ENCODE measurements at places on chromosomes 16 and 17.
A peak's percentile ranks its signal among the peaks of the same experiment; 100 is the strongest.

- DNase-seq, result no peak
Observed at GRCh38 chr16:67098599-67098998, 11.1 kb upstream of the PHAF1 start.

DNA sequence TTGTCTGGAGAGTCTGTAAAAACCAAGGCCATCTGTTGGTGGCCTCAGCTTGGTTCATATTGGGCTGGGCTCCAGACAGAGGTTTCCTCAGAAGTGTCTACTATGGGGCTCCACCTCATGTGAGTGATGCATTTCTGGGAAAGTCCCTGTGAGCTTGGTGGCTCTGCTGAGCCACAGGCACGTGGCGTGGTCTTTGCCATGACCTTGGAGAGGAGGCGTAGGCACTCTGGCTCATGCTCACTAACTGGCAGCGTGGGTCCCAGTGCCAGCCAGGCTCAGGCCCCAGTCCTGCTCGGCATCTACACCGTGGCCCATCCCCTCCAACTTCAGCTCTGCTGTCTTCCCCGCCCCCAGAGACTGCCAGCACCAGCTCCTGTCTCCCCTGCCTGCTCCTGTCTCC, 10.7 kb upstream of the SMTNL2 start:
- peak; percentile 12 for DNase-seq

DNA sequence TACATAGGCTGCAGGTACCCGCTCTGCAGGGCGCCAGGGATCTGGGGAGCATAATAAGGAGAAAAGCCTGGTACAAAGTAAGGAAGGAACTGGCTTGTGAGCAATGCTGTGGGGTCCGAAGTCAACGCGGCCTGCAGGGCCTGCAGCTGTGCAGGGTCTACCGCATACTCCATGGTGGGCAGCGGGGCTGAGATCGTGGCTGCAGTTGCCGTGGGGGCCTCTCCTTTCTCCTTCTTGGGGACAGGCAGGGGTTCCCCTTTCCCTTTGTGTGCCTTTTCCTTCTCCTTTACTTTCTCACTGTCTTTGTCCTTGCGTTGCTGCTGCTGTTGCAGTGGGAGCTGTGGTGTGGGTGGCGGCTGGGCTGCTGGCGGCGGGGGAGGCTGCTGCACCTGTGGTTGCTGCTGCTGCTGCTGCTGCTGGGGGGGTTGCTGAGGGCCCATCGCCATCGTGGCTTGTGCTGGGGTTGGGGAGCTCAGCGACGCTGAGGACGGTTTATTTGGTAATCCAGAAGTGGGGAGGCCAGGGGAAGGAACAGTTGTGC, 259.6 kb downstream of the ZFHX3 start:
- DNase-seq, result no peak

DNA sequence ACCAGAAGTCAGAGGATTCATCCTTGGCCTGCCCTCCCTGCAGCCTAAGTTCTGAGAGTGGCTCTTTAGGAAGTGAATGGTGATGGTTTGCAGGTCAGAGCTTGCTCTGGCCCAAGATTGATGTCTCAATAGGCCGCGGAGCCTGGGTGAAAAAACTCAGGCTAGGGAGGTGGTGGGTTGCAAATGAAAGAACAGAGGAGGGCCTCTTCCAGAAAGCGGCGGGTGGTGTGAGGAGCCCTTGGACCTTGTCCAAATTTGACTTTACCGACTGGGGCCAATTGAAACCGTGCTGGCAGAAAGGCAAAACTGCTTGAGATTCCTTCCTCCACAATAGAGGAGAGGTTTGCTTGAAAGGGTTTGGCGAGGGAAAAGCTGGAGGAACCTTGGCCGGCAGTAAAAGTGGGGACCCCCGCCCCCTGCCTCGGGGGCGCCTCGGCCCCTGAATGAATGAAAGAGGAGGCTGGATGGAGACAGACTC, 331.3 kb downstream of the SEC14L1 start:
- DNase-seq, result no peak

- no peak for DNase-seq
Observed at GRCh38 chr16:69057400-69058378, 47.8 kb upstream of the HAS3 start.

- no peak for DNase-seq
Observed at GRCh38 chr17:21573961-21574610, 118.2 kb upstream of the KCNJ18 start.

DNA sequence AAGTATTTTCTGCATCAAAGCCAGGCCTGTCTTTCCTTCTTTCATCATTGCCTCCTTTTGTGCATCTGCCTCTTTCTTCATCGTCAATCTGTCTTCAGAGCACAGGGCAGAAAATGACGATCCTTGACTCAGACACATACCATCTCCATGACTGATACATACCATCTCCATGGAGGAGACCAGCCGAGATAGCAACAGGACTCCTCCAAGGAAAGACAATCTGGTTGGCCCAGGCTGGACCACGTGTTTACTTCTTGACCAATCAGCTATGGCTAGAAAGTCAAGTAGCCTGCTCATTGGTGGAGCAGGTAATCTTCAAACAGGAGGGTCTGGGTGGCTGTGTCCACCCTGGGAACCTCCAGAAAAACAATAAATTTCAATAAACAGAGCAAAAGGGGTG, 164.6 kb downstream of the CPPED1 start:
- no peak for DNase-seq

- no peak for DNase-seq
Observed at GRCh38 chr16:87705771-87706277, 60.0 kb downstream of the KLHDC4 start.

- DNase-seq, result no peak
Observed at GRCh38 chr16:74165566-74166080, 131.0 kb upstream of the PSMD7 start.

DNA sequence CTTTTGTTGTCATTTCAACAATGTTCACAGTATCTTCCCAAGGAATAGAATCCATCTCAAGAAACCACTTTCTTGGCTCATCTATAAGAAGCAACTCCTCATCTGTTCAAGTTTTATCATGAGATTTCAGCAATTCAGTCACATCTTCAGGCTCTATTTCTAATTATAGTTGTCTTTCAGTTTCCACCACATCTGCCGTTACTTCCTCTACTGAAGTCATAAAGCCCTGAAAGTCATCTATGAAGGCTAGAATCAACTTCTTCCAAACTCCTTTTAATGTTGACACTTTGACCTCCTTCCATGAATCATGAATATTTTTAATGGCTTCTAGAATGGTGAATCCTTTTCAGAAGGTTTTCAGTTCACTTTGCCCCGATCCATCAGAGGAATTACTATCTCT, 102.1 kb downstream of the CDH13 start:
- no peak for DNase-seq

- DNase-seq, result no peak
Observed at GRCh38 chr17:36592716-36593321, 1.1 kb downstream of the DHRS11 start.

- no peak for DNase-seq
Observed at GRCh38 chr17:4982305-4982704, 5.2 kb downstream of the CAMTA2 start.

DNA sequence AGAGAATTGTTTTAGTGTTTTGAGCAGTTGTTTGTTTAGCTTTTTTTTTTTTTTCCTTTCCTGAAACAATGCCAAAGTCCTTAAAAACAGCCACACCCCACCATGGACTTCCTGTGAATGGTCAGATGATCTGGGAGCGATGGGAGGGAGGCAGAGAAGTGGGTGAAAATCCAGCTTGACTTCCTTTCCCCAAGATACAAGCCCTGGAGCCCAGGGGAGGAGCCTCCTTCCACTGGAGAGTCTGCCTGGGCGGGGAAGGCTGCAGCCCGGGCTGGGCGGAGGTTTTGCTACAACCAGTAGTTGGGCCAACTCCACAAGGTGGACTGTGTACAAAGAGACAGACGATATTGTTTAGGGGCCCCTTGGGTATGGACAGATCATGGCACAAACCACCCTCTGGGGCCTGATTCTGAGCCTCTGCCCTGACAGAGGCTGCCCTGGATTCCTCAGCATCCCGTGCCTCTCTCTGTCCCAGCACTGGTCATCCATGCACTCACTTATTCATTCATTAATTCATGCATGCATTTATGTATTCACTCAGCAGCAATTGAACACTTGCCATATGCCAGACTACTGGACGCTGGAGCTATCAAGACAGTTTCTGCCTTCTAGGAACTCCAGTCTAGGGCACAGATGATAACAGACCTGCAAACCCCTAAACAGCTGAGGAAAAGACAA, 29.8 kb downstream of the WSB1 start:
- DNase-seq, result no peak

DNA sequence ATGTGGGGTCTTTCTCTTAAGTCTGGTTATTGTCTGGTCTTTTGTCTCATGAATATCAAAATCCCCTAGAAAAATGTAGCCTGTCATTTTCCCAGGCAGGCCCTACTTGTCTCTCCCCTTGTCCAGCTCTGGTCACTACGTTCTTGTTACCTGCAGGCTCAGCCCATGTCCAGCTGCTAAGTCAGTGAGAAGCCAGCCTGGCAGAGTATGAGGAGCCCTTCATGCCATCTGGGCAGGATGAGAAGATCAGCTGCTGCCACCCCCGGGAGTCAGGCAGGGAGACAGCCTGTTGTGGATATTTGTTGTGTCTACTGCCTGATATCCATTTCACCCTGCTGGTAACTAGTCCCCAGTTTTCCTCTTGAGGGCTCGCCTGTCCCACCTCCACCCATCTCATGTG, 88.9 kb downstream of the ASIC2 start:
- no peak for DNase-seq

- peak; percentile 3 for DNase-seq
Observed at GRCh38 chr16:79099716-79100115, 500.8 kb downstream of the MAF start.

DNA sequence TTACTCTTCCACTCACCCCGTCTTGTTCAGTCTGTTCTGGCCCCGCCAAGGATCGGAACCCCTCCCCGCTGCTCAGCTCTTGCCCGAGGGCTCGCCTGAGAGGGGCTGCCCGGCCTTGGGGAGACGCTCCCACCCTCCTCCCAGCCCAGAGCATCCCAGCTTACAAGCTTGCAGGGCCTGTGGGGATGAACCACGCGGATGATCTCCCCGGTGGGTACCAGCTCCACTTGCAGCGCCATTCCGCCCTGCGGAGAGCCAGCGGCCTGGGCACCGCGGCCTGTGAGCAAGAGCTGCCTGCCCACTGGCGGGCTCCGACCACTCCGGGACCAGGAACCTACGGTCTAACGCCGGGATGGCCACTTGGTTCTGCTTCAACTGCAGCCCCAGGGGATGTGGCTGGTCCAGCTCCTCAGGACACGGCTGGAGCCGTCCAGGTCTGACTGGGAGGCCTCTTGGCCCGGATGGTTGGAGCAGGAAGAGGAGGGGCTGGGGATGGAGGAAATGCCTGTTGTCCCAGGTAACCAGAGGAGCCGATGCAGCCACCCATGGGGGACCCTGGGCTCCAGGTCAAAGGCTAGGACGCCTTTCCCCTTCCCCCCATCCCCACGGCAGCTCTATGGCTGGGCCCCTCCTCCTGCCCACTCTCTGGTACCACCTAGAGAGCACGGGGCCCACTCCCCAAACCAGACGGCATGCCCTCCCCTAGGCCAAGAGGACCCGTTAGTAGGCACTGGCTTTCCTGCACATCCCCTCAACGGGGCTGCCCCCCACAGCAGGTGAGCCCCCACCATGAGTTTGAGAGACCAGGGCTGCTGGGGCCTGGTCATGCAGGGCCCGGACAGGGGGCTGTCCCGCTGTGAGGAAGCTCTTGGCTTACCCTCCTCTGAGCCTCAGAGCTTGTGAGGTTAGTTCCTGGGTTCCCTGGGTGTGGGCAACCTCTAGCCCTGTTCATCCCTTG, at the start of gene MYO1C:
Gene MYO1C (minus strand): TSS at position 438 of the 958 bp plus-strand sequence. CDS start 199 bp downstream, at position 239.
- DNase-seq, result no peak

- DNase-seq, result peak; percentile 57
Observed at GRCh38 chr17:3222505-3222904, 15.0 kb downstream of the OR1A1 start.

DNA sequence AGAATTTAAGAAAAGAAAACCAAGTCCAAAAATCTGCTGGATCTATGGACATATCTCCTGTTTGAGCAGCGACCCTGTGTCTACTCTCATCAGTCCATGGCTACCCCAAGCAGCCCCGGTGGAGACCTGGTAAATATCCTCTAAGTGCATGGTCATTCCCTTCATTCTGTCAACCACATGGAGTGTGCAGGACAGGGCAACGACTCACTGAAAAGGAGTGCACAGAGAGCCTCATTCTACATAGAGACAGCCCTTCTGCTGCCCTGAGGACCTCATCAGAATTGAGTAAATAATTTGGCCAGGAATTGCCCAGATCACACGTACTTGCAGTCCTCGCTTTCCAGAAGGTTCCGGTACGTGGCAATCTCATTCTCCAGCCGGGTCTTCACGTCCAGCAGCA, 3.0 kb downstream of the KRT38 start:
- DNase-seq, result no peak

- no peak for DNase-seq
Observed at GRCh38 chr17:9669551-9670008, 24.3 kb downstream of the USP43 start.

- no peak for DNase-seq
Observed at GRCh38 chr17:4479982-4480751, 18.5 kb upstream of the SPNS2 start.

- DNase-seq, result no peak
Observed at GRCh38 chr16:28217326-28217725, 5.6 kb upstream of the XPO6 start.

DNA sequence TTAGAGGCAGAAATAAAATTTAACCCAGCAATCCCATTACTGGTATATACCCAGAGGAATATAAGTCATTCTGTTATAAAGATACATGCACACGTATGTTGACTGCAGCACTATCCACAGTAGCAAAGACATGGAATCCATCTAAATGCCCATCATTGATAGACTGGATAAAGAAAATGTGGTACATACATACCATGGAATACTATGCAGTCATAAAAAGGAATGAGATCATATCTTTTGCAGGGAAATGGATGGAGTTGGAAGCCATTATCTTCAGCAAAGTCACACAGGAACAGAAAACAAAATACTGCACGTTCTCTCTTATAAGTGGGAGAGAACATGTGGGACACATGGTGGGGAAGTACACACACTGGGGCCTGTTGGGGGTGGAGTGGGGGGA, 23.1 kb downstream of the SSH2 start:
- DNase-seq, result no peak

GRCh38 chr16:20349615-20350014, 2.9 kb downstream of the UMOD start:
- DNase-seq, result no peak

DNA sequence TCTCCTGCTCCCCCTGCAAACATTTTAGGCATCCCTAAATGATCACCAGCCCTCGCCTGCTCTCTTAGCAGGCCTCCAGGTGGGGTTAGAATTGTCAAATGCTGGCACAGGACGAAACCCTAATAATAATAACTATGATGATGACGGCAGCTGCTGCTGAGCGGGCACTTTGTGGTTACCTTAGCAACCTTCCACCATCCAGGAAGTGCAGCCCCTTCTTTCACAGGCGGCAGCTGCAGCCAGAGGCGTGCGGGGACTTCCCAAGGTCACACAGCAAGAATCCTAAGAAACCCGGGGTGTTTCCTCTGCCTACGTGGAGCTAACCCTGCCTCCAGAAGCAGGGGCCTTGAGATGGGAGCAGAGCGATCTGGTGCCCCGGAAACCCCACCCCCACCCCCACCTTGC, 22.4 kb upstream of the EIF1 start:
- DNase-seq, result no peak

DNA sequence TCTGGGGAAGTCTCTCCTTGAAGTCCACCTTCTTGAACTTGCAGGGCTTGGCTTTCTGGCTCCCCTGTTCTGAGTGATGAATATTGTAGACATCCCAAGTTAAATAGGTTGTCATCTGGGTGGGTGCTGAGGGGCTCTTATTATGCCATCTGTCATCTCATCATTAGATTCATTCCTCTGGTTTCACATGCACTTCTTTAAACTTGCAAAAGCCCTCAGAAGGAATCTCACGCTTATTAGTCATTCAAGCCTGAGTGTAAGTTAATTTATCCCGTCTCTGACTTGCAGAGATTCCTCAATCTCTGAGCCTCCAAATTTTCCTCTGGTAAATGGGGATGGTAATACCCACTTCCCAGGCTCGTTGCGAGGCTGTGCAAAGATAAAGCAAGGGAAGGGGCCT, 5.7 kb downstream of the MGAT5B start:
- DNase-seq, result no peak
